ENCODE measurements at places on chromosomes 5 and 9.

- no peak for DNase-seq
These were observed 87.0 kb upstream of the PHYKPL start for GRCh38 chr5:178319541-178320041.

- DNase-seq = no peak
These were observed 28.0 kb downstream of the HRH2 start for GRCh38 chr5:175685701-175686350.

- DNase-seq = no peak
These were observed 205.0 kb downstream of the DNAH5 start for GRCh38 chr5:13739479-13739878.

- DNase-seq = no peak
These were observed 91.9 kb downstream of the RAD23B start for GRCh38 chr9:107375001-107375400.

DNA sequence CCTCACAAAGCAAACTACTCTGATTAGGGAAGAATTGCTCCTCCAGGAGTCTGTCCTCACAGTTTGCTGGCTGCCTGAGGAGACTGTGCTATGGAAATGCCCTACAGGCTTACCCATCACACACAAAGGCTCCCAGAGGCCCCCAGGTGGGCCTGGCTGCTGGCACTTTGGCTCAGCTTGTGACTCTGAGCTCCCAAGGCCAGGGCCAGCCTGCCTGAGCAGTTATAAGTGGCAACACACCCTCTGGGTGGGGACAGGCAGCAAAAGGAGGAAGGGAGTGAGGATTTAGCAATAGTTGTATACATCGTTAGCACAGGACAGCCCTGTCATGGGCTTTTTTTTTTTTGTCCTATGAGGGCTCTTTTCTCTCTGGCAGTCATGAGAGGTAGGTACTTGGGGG, 103.5 kb downstream of the DAPK1 start:
- no peak for DNase-seq
